T-helper 2 cell (primary cell): ENCODE measurements at places on chromosomes 4 and X.

GRCh38 chr4:165151734-165152133 is 39.1 kb upstream of the TMEM192 start:
- no peak for DNase-seq

- DNase-seq = no peak
These were observed 982.2 kb downstream of the PCDH7 start for GRCh38 chr4:31702326-31702725.

DNA sequence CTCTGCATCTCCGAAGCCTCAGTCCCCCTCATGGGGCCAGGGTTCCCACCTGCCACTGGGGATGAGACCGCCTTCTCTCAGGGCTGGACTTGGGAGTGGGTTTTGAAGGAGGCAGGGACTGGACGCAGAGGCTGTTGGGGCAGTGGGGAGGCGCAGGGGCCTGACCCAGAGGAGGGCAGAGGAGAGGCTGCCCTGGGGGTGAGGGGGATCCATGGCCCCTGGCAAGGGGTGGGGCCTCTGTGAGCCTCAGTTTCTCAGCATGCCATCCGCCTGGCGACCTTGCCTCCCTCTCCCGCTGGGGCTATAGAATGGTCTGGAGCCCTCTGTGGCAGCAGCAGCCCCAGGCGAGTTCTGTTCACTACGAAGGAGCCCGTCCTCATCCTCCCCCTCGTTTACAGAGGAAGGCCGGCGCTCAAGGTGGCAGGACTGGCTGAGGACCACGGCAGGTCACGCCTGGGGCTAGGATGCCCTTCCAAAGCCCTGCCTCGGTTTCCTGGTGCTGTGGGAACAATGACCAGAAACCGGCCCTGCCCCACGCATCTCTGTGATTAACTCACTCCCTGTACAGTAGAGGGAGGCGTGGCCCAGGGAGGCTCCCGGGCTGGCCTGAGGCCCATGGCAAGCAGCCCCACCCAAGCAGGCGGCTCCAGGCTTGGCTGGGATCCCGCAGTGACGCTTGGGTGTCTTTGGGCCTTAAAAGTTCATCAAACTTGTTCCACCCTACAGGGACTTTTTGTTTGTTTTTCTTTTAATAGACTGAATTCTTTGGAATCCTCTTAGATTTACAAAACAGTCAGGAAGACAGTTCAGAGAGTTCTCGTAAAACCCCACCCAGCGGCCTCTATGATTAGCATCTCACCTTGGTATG is 16.0 kb upstream of the SH3TC1 start:
- DNase-seq = no peak

- DNase-seq = no peak
These were observed 1075.7 kb upstream of the PABPC4L start for GRCh38 chr4:135277068-135277979.

DNA sequence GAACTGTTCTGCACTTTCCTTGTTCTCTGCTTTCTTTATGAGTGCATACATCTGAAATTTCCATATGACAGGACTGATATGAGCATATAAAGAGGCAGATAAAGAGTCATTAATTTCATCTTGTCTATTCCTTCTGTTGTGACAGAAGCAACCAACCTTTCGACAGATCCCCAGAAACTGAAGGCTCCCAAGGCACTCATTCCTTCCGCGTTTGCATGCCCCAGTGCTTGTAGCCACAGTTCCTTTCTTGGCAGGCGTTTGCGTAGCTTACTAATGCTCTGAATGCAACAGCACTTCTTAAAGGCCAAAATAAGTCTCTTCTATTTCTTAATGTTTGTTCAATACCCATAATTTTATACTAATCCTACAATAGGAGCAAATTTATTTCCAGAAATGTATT is 94.0 kb upstream of the TBL1X start:
- no peak for DNase-seq

- no peak for DNase-seq
These were observed 71.4 kb upstream of the ADGRL3 start for GRCh38 chr4:61128682-61129081.

- no peak for DNase-seq
These were observed 88.6 kb downstream of the ARHGAP36 start for GRCh38 chrX:131146702-131147101.

- no peak for DNase-seq
These were observed 944 bp downstream of the FUNDC2 start for GRCh38 chrX:155027509-155028066.

GRCh38 chrX:17443556-17443955 is 68.6 kb downstream of the NHS start:
- no peak for DNase-seq

DNA sequence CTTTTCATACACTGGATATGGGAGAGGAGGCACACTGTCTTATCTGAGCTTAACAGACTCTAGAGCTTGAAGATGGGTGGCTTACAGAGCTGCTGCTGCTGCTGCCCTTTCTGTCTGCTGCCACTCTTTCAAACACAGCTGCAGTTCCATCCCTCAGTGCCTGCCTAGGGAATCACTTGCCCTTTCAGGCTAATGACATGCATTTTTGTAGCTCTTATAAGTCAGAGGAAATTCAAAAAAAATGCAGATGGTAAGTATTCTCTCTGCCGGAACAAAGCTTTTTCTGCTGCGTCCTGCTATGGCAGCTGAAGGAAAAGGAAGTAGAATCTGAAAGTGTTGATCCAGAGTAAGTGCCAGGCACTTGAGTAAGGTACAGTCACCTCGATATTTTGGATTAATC is 460.4 kb upstream of the DIAPH2 start:
- DNase-seq = no peak

DNA sequence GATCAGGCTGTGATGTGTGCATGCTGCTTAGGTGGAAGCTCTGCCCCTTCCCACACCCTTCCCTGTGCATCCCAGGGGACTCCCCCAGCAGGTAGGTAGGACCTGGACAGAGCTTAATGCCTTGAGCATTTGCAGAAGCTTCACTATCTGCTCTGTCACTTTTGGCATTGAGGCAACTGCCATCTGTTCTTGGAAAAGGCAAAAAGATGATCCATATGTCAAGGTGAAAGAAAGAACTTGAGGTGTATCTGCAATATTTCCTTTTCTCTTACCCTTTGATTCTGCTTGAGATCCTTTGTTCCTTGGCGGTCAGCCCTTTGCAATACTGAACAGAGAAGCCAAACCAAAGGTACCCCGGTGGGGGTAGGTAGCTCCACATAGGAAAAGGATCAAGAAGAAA is 37.1 kb upstream of the TBC1D9 start:
- DNase-seq = no peak

GRCh38 chrX:134239016-134239415 is 2.0 kb downstream of the CCDC160 start:
- DNase-seq = no peak

DNA sequence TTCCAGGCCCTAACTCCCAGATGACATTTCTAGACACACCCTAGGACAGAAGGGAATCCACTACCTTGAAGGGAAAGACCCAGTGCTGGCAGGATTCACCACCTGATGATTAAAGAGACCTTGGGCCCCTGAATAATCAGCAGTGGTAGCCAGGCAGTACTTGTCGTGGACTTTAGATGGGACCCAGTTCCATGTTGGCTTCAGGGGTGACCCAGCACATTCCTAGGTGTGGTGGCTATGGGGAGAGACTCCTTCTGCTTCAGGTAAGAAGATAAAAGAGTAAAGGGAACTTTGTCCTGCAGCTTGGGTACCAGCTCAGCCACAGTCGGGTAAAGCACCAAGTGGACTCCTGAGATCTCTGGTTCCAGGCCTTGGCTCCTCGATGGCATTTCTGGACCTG is 131.8 kb upstream of the S100G start:
- no peak for DNase-seq
